ENCODE measurements at places on chromosomes 3 and 15. TPM values are rescaled to one million over a fixed set of nuclear protein-coding genes. Genes with fewer than 3 reads are reported as not detected.

The SPINT1 gene
- 0.15 TPM for total RNA-seq

The SCN10A gene
- total RNA-seq = not detected

The ZDHHC23 gene
- total RNA-seq = 0.73 TPM

The PLA2G4D gene
- not detected for total RNA-seq

The SLC6A20 gene
- total RNA-seq = under 0.01 TPM

The CHRD gene
- 2.6 TPM for total RNA-seq

The NR1I2 gene
- total RNA-seq = not detected

The ST8SIA2 gene
- total RNA-seq = not detected

The LRTM1 gene
- not detected for total RNA-seq

The OXNAD1 gene
- total RNA-seq = 10.6 TPM

The APPL1 gene
- 52.7 TPM for total RNA-seq

The PRRT3 gene
- total RNA-seq = 5.4 TPM

The KCNMB3 gene
- 0.50 TPM for total RNA-seq

The PRR20G gene
- not detected for total RNA-seq

The GOLGA6B gene
- not detected for total RNA-seq

The CDHR4 gene
- total RNA-seq = not detected

The AADAC gene
- 0.33 TPM for total RNA-seq

The EIF4E3 gene
- total RNA-seq = 1.7 TPM

The MME gene
- 422 TPM for total RNA-seq

The BNC1 gene
- total RNA-seq = 7.9 TPM

The CCR4 gene
- total RNA-seq = not detected

The ALDH1L1 gene
- total RNA-seq = not detected

The FAM174B gene
- 2.8 TPM for total RNA-seq

The POPDC2 gene
- 0.15 TPM for total RNA-seq

The ITGA11 gene
- total RNA-seq = 8.6 TPM

The ACP3 gene
- total RNA-seq = 0.99 TPM

The MAP1A gene
- 180 TPM for total RNA-seq

The CAMKV gene
- total RNA-seq = not detected

The ACTC1 gene
- not detected for total RNA-seq

The LOXL1 gene
- total RNA-seq = 287 TPM

The GRAMD1C gene
- total RNA-seq = 7.1 TPM

The ST6GAL1 gene
- not detected for total RNA-seq

The TMEM43 gene
- 131 TPM for total RNA-seq

The C3orf80 gene
- total RNA-seq = 0.15 TPM

The TAGLN3 gene
- 0.87 TPM for total RNA-seq

The ACAN gene
- under 0.01 TPM for total RNA-seq

The CIDEC gene
- 0.17 TPM for total RNA-seq

The PLCH1 gene
- 0.17 TPM for total RNA-seq

The ABTB1 gene
- total RNA-seq = 18.0 TPM

The PLSCR2 gene
- not detected for total RNA-seq

The INKA1 gene
- 10.5 TPM for total RNA-seq

The PTX3 gene
- 266 TPM for total RNA-seq

The IL5RA gene
- total RNA-seq = not detected

The DNAH1 gene
- 5.0 TPM for total RNA-seq

The SCAMP5 gene
- 2.2 TPM for total RNA-seq

The ANKUB1 gene
- not detected for total RNA-seq

The ADAMTS17 gene
- total RNA-seq = 0.17 TPM

The CRABP1 gene
- not detected for total RNA-seq

The CLDN1 gene
- 0.15 TPM for total RNA-seq

The CAMK1 gene
- 65.2 TPM for total RNA-seq

The NCEH1 gene
- total RNA-seq = 14.4 TPM

The RFTN1 gene
- 152 TPM for total RNA-seq

The FBN1 gene
- total RNA-seq = 887 TPM

The ALPK3 gene
- total RNA-seq = 0.87 TPM

The HGD gene
- 0.29 TPM for total RNA-seq

The NCKIPSD gene
- total RNA-seq = 11.8 TPM

The GLT8D1 gene
- 126 TPM for total RNA-seq

The ELL3 gene
- 3.3 TPM for total RNA-seq

The RTP1 gene
- not detected for total RNA-seq

The TMEM158 gene
- total RNA-seq = 82.2 TPM
